ENCODE measurements at places on chromosomes 11 and 22. TPM values are rescaled to one million over a fixed set of nuclear protein-coding genes. Genes with fewer than 3 reads are reported as not detected.

DNA sequence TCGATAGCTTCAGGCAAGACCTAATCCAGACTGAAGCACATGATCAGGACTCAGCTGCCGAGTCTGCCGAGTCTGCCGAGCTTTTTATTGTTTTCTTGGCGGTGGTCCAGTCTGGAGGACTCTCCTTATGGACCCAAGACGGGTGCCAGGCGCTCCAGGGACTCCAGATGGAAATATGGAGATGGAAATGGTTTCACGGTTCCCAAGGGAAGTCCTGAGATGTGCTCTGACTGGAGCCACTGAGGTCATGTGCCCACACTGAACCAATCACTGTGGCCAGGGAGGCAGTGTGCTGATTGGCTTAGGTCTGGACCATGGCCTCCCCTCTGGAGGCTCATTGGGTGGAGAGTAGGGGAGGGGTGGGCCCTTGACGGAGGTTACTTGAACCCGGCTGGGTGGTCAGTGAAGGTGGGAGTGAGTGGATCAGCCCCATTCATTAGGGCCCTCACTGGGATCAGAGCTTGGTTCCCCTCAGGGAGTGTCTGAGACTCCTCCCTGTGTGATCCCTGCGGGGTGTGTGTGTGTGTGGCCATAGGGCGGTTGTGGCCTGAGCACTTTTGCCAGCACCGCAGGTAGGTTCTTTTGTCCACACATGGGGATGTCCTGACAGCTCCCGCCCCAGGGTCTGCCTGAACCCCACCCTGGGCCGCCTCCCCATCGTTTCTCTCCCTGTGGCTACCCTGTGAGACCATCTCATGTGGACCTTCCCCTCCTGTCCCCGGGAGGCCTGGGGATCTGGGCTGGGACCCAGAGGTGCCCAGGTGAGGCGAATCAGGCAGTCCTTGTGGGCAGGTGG, 14.0 kb downstream of the RPS6KA4 start:
- DNase-seq, result no peak
- H3K27me3 ChIP-seq, result no peaks in the 10 kb centered on the region
- H3K27ac ChIP-seq, result no peak overlapping the region
- peaks cover 26% of the 10 kb centered on the region for H3K36me3 ChIP-seq
- H3K4me3 ChIP-seq, result no peak overlapping the region
- H3K4me1 ChIP-seq, result peaks cover 1% of the 10 kb centered on the region

DNA sequence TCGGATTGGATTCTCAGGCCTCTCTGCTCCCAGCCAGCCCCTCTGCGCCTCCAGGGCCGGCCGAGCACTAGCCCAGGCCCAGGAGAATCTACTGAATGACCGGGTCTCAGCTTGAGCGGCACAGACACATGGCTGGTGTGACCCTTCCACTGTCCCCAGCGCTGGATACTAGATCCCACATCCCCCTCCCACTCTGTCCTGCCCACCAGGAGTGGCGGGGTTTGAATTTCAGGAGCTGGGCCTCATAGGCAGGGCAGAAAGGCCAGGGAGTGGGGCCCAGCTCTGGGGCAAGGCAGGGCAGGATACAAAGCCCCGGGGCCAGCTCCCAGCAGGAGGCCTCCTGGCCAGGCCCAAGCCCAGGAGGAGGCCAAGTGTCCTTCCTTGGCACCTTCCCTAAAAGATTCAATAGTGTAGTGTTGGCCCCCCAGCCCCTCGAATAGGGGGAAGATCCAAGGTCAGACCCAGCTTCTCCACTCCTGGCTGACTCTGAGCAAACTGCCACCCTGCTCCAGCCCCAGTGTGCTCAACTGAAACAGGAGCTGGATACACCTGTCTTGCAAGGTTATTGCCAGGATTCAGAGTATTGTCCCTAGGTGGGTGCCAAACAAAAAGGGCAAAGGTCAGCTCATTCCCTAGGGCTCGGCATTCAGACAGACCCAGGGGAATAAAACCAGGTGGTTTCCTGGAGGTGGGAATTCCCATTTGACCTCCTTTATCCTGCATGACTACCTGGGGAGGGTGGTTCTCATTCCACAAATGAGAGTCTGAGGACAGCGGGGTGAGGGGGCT, 22.5 kb upstream of the TCF20 start:
- no peaks in the 10 kb centered on the region for H3K27me3 ChIP-seq
- H3K4me3 ChIP-seq, result no peak overlapping the region
- H3K27ac ChIP-seq, result no peak overlapping the region
- H3K36me3 ChIP-seq, result no peaks in the 10 kb centered on the region
- H3K4me1 ChIP-seq, result no peaks in the 10 kb centered on the region

DNA sequence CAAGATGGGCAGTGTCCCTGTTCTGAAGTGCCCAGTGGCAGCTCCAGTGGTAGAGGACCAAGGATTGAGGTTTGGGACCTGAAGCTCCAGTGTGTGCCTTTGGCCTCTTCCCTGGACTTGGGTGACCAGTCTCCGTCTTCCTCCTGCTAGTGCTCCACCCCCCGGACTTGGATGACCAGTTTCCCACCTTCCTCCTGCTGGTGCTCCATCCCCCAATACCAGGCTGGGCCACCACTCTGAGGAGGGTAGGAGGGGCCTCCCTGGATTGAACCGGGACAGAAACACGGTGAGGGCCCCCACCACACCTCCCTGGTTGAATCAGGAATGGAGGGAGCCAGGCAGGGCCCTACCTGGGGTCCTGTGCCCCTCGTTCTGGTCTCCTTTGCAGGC, 10.9 kb upstream of the NEAT1 start:
- no peaks in the 10 kb centered on the region for H3K27me3 ChIP-seq
- no peak for DNase-seq
- H3K27ac ChIP-seq, result no peak overlapping the region
- peaks cover 14% of the 10 kb centered on the region for H3K4me1 ChIP-seq

Gene ARHGAP20
- total RNA-seq, result 4.0 TPM
